Stimulated activated CD8-positive, alpha-beta memory T cell treated with anti-CD3 and anti-CD28 coated beads, Interleukin-7, amount 100 ng/mL, for 1 hour (primary cell): ENCODE measurements at places on chromosomes 1 and 21.

- no peak for DNase-seq
Observed at GRCh38 chr21:17782051-17782450, 37.1 kb downstream of the C21orf91 start.

- no peak for DNase-seq
Observed at GRCh38 chr1:96842215-96842614, 120.6 kb downstream of the PTBP2 start.

GRCh38 chr1:27141266-27142003, 13.5 kb downstream of the SLC9A1 start:
- DNase-seq: no peak

DNA sequence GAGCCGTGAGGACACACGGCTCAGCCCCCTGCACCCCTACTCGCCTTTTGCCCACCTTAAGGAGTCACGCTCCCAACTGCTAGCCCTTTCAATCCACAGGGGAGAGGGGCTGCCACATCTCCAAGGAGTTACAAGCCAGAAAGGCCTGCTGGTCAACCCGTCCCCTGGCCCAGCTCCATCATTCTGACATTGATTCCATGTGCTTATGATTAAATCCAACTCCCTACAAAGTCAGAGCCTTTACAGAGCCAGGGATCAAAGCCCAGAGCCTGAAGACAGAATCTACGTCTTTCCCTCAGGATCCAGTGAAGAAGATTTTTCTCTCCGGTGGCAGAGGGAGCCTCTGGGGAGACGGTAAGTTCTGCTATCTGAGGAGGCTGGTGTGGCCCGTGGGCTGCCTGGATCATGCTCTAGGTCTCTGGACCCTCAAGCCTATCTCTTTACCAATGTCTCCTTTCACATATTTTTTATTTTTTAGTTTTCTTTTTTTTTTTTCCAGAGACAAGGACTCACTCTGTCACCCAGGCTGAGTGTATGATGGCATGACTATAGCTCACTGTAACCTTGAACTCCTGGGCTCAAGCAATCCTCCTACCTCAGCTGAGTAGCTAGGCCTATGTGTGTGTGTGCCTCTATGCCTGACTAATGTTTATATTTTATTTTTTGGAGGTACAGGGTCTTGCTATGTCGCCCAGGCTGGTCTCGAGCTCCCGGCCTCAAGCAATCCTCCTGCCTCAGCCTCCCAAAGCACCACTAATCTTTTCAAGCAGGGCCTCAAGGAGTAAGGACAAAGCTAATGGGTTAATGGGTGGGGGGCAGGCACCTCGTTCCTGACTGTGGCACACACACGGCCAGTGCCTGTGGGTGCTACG, 61.3 kb downstream of the SLC66A1 start:
- DNase-seq: no peak

DNA sequence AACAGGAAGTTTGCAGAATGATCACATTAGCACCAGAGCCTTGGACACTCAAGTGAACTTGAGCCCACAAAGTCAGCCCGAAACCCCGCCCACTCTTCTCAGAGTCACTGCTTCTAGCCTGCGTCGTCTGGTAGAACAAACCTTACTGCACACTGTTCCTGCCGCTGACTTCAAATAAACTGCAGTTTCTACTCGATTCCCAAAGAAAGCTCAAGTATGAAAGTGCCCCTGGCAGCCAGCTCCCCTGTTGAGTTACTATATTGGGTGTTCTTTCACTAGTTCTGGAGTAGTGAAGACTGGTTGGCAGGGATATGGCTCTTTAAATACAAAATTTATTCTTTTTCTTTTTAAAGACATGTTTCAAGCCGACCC, 164.7 kb downstream of the GALNT2 start:
- DNase-seq: no peak

DNA sequence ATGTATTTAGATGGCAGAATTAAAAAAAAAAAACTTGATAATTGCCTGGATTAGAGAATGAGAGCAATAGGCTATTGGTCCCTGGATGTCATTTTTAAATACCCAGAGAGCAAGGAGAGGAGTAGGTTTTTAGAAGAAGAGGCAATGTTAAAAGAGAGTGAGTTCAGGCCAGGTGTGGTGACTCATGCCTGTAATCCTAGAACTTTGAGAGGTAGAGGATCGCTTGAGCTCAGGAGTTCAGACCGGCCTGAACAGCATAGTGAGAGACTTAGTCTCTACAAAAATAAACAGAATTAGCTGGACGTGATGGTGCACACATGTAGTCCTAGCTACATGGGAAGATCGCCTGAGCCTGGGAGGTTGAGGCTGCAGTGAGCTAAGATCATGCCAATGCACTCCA, 15.9 kb upstream of the MUTYH start:
- DNase-seq: no peak

DNA sequence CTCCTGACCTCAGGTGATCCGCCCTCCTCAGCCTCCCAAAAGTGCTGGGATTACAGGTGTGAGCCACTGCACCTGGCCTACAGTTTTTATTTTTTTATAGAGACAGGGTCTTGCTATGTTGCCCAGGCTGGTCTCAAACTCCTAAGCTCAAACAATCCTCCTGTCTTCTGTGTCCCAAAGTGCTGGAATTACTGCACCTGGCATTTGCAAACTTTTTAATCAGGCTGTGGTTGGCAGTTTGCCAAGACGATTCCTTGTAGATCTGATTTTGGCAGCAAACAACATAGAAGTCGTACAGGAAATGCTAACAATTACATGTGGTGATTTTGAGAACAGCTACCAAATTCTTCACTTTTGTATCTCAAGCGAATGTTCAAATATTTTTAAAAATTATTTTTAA, 10.1 kb downstream of the RBP7 start:
- DNase-seq: no peak

- no peak for DNase-seq
Observed at GRCh38 chr21:27134516-27134915, 167.6 kb upstream of the ADAMTS5 start.

GRCh38 chr1:58887059-58887458, 103.2 kb upstream of the JUN start:
- no peak for DNase-seq

DNA sequence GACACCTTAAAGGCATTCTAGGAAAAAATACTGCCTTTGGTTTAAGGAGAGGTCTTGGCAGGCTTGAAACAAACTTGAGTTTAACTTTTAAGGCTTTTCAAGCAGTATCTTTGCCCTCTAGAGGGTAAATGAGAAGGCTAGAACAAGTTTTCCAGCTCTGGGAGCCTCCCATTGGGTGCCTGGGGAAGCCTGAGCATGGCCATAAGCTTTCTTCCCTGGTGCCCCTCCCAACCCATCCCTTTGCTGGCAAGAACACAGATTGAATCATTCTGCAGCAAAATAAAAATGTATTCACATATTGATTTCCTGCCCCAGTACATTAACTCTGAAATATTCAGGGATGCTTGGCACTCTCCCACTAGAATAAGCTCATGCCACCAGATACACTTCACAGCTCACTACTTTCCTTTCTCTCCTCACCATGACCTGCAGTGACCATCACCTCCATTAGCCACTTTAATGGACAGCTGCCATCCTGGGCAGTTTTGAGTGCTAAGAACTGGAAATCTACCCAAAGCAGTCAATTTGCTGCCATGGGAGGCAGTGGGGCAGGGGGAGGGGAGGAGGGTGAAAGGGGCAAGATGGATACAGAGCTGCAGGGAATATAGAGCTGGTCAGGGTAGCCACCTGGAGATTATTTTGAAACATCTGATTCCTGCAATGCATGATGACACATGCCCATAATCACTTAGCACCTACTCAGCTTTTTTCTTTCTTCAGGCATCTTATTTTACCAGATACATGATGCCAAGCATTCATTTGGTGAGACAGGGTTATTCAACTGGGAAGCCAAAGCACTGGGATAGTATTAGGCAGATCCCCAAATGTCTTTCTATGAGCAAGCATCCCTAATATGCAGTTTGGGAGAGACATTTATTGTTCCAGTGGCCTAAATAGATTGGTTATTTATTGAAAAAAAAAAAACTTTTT, 140.6 kb downstream of the SYT2 start:
- no peak for DNase-seq

DNA sequence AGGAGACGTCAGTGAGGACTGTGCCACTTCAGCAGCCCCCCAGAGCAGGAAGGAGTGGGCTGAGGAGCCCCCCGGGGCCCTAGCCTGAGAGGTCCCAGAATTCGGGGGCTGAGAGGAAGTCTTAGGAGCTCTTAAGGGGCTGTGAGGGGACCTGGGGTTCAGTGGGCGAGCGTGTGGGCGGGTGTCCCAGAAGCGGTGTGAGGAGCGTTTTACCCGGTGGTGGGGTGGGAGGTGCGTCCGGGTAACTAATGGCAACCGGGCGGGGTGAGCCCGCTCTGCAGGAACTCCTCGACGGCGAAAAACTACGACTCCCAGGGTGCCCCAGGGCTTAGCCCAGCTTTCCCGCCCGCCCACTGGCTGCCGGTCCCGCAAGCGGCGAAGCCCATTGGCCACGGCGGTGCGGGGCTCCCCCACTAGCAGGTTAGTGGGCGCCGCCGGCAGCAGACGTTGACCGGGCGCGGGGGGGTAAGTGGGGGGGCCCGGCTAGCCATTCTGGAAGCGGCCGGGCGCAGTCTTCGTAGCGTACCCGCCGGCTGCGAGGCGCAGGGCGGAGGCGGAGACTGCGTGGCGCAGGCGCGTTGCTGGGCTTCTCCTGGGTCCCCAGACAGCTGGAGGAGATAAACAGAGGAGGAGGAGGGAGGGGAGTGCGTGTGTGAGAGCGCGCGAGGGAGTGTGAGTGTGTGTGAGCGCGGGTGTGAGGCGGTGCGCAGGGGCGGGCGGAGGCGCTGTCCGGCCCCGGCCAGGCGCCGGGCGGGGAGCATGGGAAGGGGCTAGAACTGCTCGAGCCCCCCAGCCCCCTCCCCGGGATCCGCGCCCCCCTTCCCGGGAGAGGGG, at the start of gene WDTC1:
TSS of gene WDTC1 (plus strand) at position 584 of the 834 bp plus-strand sequence. CDS start 26,423 bp downstream, outside the sequence.
- peak; percentile 97 for DNase-seq

GRCh38 chr1:12406211-12407021, 176.6 kb downstream of the VPS13D start:
- DNase-seq: no peak

DNA sequence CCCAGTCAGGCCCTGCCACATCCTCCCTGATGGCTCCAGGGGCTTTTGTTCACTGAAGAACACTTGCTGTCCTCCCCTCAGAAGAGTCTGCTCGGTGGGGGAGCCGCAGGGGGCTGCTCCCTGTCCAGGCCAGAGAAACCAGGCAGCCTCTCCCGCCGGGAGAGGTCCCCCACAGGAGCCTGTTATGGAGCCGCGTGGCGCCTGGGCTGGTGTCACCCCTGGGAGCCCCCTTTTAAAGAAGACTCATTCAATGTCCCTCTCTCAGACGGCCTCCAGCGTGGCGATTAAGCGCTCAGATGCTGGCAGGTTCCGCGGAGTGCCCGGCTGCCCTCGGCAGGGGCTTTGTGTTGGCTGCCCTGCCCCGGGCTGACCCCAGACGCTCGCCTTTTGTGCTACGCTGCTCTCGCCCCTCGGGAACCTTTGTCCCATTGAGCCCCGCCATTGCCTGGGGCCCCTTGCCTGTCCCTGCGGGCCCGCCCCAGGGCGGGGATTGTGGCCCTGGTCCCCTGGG, 43.1 kb downstream of the SKI start:
- no peak for DNase-seq
